Sigmoid colon (tissue), 7 donors: ENCODE measurements at places on chromosomes 12 and 14. TPM values are rescaled to one million over a fixed set of nuclear protein-coding genes. Genes with fewer than 3 reads are reported as not detected.

DNA sequence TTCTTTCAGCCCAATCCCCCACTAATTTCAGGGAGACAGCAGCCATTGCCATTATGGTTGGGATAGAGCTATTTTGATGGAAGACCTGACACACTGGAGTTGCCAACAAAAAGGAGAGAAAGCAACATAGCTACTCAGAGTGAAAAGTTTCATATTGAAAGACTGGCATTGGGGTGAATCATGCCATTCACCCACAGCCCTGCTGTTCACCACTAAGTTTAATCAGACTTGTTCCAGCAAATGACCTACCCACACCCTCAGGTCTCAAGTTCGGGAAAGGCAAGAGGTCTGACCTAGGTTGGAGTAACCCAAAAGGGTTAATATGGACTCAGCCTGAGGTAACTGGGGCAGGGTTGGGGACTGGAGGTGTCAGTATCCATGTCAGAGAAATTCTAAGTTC, 169.2 kb downstream of the PAWR start:
- no peak overlapping the region for H3K4me3 ChIP-seq
- no peak overlapping the region for H3K27ac ChIP-seq
- no peak for DNase-seq
- no peaks in the 10 kb centered on the region for H3K27me3 ChIP-seq

The RAB15 gene
- total RNA-seq = 1.8 TPM

- no peak for DNase-seq
- H3K36me3 ChIP-seq = no peaks in the 10 kb centered on the region
- peaks cover 18% of the 10 kb centered on the region for H3K27me3 ChIP-seq
- no peak overlapping the region for H3K4me3 ChIP-seq
These were observed 29.8 kb downstream of the BCL11B start for GRCh38 chr14:99242238-99242637.

- no peak for DNase-seq
- H3K36me3 ChIP-seq = no peaks in the 10 kb centered on the region
- H3K4me3 ChIP-seq = no peak overlapping the region
- no peaks in the 10 kb centered on the region for H3K4me1 ChIP-seq
- no peaks in the 10 kb centered on the region for H3K27me3 ChIP-seq
These were observed 36.8 kb upstream of the ALG10B start for GRCh38 chr12:38279756-38280155.

The OR10G2 gene
- not detected for total RNA-seq

DNA sequence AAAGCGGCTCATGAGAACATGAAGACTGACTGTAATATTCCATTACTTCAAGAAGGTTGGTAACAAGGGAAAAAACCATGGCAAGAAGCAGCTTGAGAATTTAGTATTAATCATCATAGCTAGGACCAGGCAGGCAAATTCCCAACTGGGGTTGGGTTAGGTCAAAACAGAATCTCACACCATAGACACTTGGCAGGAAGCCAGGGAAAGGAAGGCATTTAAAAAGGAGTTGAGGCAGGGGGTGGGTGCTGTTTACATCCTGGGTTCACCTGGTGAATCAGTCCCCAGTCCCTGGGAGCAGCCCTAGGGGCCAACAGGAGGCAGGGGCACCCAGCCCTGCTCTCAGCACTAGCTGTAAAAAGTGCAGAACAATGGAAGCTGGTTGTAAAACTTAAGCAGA, 108.6 kb downstream of the EGLN3 start:
- no peaks in the 10 kb centered on the region for H3K36me3 ChIP-seq
- H3K27me3 ChIP-seq = no peaks in the 10 kb centered on the region
- no peak for DNase-seq
- H3K27ac ChIP-seq = no peak overlapping the region
- H3K4me1 ChIP-seq = peaks cover 16% of the 10 kb centered on the region
